ENCODE measurements at places on chromosomes 4 and X. TPM values are rescaled to one million over a fixed set of nuclear protein-coding genes. Genes with fewer than 3 reads are reported as not detected.

DNA sequence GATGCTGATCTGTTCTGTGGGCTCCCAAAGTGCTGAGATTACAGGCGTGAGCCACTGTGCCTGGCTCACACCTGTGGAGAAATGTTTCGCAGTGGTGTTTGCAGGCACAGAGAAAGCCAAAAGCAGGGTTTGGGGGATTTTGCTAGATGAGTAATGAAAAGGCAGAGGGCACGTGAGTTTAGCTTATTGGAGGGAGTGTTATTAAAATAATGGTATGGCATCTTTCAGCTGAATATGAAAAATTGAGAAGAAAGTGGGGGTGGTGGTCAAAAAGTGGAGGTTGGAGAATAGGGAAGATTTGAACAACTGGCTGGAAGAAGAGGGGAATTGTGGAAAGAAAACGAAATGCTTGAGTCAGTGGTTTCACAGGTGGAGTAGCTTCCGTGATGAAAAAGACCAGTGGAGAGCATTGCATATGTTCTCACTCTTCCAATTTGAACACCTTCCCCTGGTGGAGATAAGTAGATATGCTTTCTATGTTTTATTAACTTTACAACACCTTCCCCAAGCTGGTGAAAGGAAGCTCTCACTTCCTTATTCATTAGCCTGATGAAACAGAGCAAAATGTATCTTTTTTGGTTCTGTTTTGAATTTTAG, 1.1 kb upstream of the CHST7 start:
- DNase-seq, result no peak

DNA sequence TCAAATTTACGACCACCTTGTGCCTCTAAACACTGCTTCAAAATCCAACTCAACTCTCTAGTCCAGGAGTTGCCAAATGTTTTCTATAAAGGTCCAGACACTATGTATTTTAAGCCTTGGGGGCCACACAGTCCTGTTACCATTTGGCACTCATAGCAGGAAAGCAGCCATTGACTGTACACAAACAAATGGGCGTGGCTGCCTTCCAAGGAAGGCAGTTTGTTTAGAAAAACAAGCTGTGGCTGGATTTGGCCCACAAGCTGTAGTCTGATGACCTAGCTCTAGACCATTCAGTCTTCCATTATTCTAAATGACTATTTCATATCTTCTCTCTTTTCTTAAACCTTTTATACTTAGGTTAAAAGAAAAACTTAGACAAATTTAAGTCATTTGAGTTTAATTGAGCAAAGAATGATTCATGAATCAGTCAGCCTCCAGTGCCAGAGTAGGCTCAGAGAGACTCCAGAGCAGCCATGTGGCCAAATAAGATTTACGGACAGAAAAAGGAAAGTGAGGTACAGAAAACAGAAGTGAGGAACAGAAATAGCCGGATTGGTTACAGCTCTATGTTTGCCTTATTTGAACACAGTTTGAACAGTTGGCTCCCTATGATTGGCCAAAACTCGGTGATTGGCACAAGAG, 825.8 kb upstream of the LCORL start:
- DNase-seq, result no peak

DNA sequence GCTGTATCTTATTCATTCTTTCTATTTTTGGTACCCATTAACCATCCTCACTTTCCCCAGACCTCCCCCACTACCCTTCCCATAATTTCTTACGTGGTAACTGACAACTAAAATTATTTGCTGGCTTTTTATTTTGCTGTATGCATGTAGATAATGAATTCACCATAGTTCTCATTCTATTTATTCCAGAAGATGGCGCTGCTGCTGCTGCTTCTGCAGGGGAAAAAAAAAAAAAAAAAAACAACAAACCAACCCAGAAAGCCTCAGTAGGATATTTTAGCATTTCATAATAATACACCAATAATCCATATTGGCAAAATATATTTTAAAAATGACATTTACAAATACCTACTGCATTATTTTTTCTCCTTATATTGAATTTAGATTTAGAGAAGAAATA, 416.6 kb upstream of the MAGEB18 start:
- DNase-seq, result peak; percentile 4

DNA sequence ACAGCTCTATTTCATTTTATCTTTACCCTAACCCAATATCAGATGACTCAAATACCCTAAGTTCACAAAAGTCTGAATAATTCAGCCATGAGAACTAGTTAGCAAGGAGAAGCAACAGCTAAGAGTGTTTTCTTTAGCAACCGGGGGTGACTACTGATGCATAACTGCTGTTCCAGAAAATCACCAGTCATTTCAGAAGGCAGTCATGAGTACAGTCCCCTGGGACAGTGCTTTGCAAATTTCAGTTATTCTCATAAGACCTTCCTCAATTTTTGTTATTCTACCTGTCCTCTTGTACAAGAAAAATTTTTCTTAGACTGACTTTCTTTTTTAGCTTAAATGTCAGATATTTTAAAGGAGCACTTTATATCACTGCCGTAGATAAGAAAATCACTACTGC, 16.4 kb downstream of the BANK1 start:
- no peak for DNase-seq

DNA sequence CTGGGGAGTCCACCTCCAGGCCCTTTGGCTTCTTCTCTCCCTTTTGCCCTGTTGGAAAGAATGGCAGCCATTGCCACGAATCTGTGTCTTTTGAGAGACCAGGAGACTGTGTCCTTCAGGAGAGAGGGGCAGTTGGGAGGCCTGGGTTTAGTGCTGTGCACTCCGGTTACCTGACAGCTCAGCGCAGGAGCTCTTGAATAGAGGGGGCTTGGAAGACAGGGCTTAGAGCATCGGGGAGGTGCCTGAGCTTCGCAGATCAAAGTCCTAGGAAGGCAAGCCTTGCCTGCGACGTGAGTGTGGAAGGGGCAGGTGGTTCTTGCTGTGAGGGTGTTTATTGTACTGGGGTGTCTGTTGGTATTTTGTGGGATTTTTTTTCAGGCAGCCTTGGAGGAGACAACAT, 41.9 kb upstream of the TADA2B start:
- DNase-seq, result no peak

GRCh38 chr4:9703391-9703790, 78.0 kb upstream of the DRD5 start:
- no peak for DNase-seq

- DNase-seq, result peak; percentile 44
Measured at GRCh38 chr4:118270492-118270891, 82.3 kb downstream of the PRSS12 start.

GRCh38 chr4:119532319-119532718, 96.3 kb downstream of the PDE5A start:
- no peak for DNase-seq

DNA sequence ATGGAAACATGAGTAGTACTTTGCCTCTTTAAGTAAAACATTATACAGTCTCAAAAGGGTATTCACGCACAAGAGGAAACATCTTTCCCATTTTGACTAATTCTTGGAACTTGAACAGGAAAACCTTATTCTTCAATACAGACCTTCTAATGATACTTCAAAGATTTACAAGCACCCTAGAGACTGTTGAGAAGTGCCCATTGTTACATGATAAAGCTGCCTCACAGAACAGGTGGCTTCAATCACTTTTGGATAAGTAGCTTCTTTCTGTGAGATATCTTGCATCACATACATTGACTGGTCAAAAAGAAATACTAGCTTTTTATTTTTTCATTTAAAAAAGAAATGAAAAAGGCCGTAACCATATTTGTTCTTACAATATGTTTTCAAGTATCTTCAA, 219.4 kb downstream of the EPHA5 start:
- DNase-seq, result no peak

DNA sequence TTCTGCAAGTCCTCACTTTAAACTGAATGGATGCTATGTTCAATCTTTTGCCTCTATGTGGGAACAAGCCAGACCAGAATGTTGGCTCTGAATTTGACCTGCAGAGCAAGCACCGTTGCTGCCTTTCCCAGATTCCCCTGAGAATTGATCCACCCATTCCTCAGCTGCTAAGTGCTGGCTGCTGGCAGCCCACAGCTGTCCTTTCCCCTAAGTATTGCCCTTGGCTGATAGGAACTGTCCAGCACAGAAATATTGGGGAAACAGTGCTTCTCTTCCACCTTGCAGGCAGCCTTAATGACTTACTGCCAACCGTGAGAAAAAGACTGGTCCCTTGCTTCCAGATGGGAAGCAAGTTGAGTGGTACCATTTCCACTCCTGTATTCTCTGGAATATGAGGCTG, 475.9 kb downstream of the PDHA2 start:
- DNase-seq, result no peak

DNA sequence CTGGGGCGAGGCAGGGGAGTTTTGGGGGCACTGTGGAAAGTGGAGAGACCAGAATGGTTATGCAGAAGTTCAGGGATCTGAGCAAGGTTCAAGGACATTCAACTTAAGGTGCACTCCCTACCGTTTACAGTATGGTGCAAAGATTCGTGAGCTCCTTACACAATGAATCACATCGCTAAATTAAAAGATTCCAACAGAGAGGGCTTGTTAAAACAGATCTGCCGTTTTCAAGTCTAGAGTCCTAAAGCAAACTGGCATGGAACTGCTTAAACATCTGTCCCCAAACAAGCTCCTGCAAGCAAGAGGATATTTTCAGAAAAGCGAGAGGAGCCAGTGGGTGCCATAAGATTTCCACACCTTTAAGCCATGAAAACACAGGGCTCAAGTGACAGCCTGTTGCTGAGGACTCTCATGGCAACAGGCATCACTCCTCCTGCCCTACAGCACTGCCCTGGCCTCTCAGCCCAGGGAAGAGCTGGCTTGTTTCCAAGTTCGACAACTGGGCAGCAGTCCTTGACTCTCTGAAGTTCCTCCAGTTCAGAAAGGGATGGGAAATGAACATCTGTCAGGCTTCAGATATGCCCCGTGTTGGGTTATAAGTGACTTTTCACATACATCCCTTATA, 10.0 kb downstream of the FAM184B start:
- DNase-seq, result no peak

The PPP4R3C gene
- not detected for total RNA-seq

GRCh38 chr4:116847616-116848015, 237.8 kb downstream of the TRAM1L1 start:
- DNase-seq, result no peak

DNA sequence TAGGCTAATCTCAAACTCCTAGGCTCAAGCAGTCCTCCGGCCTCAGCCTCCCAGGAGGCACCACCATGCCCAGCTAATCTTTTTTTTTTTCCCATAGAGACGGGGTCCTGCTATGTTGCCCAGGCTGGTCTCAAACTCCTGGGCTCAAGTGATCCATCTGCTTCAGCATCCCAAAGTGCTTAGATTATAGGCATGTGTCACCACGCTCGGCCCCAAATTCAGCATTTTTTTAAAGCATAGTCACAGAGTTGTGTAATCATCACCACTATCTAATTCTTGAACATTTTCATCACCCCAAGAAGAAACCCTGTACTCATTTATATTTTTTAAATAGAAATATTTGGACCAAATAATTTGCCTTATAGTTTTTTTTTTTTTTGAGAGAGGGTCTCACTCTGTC, 10.3 kb downstream of the CENPI start:
- DNase-seq, result no peak

The NDP gene
- 0.15 TPM for total RNA-seq

The GAGE2A gene
- not detected for total RNA-seq

- DNase-seq, result no peak
Measured at GRCh38 chr4:38268837-38269236, 308.6 kb downstream of the PTTG2 start.

The F11 gene
- total RNA-seq, result not detected

The SPANXA2 gene
- not detected for total RNA-seq

DNA sequence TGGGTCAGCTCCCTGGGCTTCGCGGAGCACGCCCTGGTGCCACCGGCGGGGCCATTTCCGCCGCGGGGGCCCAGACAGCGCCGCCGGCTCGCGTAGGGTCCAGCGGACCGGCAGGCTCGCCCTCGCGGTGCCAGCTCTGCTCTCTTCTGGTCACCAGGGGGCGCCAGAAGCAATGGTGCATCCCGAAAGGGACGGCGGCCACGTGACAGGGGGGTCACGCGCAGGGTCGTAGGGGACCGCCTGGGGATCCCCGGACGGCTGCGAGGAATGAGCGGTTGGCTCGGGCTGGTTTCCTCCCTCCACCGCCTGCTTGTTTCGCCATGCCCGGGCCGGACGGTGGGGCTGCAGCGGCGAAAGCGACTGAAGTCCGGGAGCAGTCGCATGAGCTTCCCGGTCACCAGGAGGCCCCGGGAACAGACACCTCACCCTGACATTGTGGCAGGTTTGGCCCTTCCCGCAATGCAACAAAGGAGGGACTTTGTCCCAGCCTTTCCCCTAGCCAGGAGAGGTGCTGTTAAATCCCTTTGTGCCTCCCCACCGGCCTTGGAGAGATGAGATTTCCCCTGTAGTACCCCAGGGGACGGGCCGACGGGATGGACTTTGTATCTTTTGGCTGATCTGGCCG, 15.8 kb downstream of the ZCCHC12 start:
- no peak for DNase-seq

- DNase-seq, result no peak
Measured at GRCh38 chr4:138650929-138651448, 364.6 kb upstream of the NOCT start.

Data from glomerular endothelial cell (primary cell).